DMS79 (cell line): ENCODE measurements at places on chromosomes 11 and 22.

- no peak for DNase-seq
Measured at GRCh38 chr22:36196254-36197064, 5.2 kb downstream of the APOL4 start.

- DNase-seq = no peak
Measured at GRCh38 chr11:94149431-94150017, 20.9 kb downstream of the PANX1 start.

DNA sequence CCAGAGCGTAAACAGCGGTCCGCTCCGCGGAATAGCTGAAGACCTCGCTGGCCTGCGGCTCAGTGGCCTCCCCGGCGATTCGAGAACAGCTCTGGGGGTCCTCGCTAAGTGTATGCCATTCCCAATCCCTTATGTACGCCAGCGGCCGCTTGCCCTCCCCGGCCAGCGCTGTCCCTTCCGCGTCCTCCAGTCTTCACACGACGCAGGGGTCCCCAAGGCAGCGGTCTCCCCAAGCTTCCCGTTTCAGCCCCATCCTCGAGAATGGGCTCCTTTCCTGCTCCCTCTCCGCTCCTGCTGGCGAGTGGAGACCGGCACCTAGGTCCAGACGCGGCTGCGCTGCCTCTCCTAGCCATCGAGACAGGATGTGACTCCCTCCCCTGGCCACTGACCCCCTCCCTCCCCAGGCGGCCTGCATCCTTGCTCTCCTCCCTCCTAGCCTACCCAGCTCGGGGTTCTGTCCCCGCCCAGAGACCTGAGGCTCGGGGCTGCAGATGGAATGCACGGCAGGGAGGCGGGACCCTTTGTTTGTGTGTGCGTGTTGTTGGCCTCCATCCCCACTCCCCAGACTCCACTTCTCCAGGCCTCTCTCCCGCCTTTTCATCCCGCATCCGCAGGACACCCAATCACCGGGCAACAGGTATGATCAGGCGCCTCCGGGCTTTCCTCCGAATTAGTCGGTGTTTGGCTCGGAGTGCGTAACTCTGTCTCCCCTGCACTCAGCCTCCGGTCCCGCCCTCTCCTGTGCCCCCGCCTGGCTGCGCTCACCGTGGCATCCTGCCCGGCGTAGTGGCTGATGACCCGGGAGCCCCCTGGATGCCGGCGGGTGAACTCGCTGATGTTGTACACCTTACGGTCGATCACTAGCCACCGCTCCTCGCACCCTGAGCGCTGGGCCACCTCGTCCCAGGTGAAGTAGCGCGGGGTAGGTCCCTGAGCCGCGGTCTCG is 740 bp downstream of the FADS1 start:
- peak; percentile 88 for DNase-seq

DNA sequence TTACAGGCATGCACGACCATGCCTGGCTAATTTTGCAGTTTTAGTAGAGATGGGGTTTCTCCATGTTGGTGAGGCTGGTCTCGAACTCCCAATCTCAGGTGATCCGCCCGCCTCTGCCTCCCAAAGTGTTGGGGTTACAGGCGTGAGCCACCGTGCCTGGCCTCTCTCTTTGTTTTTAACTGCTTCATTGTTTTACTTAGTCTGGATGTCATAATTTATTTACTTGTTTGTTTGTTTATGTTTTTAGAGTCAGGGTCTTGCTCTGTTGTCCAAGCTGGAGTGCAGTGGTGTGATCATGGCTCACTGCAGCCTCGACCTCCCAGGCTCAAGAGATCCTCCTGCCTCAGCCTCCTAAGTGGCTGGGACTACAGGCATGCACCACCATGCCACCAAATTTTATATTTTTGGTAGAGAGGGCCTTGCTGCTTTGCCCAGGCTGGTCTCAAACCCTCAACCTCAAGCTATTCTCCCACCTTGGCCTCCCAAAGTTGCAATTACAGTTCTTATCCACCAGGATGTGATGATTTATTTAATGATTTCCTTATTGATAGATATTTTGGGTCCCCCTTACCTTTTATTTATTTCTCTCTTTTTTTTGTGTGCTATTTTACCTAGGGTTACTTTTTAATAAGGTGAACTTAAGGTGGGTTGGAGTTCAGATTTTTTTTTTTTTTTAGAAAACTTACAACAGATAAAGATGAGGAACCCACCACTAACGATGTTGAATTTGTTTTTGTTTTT is 52.6 kb upstream of the ADA2 start:
- DNase-seq = no peak

DNA sequence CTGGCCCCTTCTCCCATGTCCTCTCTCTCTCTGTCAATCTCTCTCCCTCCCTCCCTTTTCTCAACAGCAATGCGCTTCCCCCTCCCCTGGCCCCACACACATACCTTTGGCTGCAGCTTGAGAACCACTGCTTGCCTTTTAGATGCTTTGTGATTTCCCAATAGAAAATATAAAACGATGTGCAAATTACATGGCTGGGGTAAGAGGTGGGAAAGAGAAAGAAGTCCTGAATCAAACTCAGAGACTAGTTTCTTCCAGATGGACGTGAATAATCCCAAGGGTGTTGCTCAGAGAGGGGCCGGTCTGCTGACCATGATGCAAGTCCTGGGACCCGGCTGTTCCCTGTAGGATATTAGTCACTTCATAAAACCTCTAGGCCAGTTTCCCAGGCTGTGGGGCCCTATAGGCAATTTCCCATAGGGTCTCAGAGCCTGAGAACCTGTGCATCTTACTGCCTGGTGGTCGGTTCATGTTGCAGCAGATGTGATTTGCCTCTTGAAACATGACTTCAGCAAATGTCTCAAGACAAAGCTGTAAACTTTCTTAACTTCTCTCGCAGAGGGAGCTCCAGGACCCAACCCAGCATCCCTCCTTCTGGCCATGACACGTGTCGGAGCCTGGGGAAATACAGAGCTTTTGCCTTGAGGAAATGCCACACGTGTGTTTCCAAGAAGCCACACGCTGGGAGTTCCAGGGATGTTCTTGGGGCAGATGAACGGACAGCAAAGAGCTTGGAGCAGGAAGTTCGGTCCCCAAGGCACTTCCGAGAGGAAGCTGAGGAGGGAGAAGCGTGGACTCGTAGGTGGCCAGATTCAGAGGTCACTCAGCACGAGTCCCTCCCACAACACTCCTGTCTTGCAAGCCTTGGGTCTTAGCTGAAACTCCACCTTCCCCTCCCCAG is 34.5 kb upstream of the ETS1 start:
- no peak for DNase-seq

GRCh38 chr11:115676206-115676605 is 172.0 kb upstream of the CADM1 start:
- peak; percentile 74 for DNase-seq

- no peak for DNase-seq
Measured at GRCh38 chr22:38618682-38619081, 37.5 kb downstream of the FAM227A start.

DNA sequence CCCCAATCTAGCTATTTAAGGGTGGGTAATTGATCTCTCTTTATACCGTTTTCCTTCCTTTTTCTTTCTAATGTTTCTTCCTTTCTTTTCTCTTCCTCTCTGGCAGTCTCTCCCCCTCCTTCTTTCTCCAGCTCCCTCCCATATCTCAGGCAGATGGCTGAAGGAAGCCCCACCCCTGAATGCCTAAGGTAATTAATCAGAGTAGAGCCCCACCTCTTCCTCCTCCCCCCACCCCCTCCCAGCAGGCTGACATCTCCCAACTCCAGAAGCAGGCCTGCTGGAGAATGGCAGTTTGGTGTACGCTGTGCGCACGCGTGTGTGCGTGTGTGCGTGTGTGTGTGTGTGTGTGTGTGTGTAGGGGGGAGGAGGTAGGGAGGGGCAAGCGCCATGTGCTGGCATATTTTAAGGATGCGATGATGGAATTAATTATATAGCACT is 122.6 kb downstream of the APOL5 start:
- DNase-seq = peak; percentile 82

DNA sequence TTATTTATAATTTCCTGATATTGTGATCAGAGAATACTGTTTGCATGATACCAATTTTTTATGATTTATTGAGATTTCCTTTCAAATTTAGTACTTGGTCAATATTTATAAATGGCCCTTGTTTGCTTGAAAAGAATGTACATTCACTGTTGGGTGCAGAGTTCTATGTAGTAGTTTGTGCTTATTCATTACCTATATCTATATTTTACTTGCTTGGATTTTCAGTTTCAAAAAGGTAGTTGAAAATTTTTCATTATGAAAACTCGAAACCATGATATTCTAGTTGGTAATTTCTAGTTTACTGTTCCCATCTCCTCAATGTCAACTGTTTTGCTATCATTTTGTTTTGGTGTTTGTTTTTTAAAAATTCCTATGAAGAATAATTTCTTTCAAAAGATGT is 155.7 kb downstream of the AASDHPPT start:
- no peak for DNase-seq

DNA sequence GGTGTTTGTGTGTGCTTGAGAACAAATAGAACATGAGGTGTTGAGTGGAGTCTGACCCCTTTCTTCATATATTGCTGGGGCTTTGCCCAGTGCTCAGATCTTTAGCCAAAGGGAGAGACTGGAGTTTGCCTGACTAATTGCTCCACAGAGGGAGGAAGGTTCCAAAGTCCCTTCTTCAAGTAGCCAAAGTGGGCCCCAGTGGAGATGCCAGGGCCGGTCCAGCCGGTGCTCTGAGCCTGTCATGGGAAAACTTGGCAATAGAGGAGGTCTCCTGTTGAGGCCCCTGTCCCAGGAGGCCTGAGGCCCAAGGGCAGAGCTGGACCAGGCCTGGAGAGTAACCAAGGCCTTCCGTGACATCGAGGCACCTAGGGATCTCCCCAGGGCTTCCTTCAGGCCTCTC is 112.3 kb downstream of the DSCAML1 start:
- DNase-seq = no peak

DNA sequence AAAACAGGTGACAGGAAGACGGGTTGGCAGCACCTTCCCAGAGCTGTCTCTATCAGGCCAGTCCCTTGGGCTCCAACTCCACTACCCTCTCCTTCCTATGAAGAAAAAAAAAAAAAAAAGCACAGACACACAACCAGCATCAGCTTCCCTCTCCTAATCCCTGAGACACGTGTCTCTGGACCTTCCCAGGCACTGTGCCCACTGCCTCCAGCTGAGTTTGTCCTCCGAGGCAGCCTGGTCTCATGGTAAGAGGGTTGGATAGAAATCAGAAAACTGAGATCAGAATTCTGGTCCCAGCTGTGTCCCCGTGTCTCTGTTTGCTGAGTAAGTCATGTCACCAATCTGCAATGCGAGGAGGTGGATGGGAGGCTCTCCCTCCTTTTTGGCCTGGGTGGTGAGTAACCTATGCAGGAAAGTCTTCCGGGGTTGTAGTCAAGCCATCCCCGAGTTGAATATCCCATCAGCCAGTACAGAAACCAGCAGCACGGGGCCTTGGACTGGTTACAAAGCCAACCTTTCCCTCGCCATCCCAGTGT is 193.7 kb upstream of the TBCEL start:
- no peak for DNase-seq

GRCh38 chr22:46933040-46933930 is 170.8 kb downstream of the TBC1D22A start:
- no peak for DNase-seq
